ENCODE measurements at places on chromosomes 2 and 18.

- DNase-seq, result no peak
These were observed 165.8 kb upstream of the TCF4 start for GRCh38 chr18:55753643-55754263.

- peak; percentile 34 for DNase-seq
These were observed 32.0 kb downstream of the MERTK start for GRCh38 chr2:111930409-111930808.

DNA sequence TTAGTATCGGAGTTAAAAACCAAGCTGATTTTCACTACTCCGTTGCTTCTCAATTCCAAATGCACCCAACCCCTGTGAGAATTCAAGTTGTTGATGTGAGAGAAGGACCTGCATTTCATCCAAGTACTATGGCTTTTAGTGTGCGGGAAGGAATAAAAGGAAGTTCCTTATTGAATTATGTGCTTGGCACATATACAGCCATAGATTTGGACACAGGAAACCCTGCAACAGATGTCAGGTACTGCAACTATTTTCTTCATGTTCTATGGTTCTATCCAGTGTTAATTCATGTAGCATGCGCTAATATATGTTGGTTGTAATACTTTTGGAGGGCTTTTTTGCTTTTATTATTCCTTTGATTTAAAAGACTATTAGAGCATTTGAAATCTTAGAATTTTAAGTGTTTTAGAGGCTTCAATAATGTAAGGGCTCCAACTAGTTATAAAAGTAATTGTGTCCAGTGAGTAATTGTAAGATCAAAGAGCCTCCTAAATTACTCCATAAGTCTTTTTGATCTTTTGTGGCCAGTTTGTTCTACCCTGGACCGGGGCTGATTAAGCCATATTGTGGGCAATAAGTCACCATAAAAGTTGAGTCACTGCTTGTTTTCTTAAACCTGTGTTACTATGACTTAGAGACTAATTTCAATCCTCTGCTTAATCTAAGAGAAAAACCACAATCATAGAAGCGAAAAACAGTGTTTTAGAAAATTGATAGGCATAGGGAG lies 22.9 kb downstream of the DSG4 start:
- DNase-seq, result no peak

DNA sequence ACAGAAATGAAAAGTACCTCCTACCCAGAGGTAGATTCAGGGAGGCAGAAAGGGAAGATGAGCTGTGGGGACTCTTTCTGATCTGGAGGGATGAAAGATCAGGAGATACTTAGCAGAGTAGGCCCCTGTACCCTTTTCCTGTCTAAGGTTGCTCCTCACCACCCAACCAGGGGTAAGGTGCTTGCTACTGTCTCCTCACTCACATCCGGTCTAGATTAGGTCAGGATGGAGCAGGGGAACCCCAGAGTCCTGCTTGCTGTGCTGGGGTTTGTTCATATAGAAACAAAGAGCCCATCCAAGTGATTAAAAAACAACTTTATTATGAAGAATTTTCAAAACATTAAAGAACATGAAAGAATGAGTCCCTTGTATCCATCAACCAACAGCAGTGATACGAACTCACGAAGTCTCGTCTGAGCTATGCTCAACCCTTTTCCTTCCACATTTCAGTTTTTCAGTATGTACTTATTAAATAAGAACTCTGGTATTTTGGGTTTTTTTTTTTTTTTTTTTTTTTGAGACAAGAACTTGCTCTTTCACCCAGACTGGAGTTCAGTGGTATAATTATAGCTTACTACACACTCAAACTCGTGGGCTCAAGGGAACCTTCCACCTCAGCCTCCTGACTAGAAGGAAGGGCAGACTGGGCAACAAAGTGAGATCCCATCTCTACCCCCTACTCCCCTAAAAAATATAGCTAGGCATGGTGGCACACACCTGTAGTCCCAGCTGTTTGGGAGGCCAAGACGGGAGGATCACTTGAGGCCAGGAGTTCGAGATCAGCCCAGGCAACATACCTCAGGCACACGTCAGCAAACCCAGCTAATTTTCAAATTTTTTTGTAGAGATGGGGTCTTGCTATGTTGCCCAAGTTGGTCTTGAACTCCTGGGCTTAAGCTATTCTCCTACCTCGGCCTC lies 28.5 kb upstream of the MCFD2 start:
- peak; percentile 91 for DNase-seq

GRCh38 chr18:9775178-9775577 lies 67.1 kb downstream of the RAB31 start:
- DNase-seq, result no peak

GRCh38 chr2:44731505-44731904 lies 210.0 kb upstream of the SIX3 start:
- peak; percentile 14 for DNase-seq

DNA sequence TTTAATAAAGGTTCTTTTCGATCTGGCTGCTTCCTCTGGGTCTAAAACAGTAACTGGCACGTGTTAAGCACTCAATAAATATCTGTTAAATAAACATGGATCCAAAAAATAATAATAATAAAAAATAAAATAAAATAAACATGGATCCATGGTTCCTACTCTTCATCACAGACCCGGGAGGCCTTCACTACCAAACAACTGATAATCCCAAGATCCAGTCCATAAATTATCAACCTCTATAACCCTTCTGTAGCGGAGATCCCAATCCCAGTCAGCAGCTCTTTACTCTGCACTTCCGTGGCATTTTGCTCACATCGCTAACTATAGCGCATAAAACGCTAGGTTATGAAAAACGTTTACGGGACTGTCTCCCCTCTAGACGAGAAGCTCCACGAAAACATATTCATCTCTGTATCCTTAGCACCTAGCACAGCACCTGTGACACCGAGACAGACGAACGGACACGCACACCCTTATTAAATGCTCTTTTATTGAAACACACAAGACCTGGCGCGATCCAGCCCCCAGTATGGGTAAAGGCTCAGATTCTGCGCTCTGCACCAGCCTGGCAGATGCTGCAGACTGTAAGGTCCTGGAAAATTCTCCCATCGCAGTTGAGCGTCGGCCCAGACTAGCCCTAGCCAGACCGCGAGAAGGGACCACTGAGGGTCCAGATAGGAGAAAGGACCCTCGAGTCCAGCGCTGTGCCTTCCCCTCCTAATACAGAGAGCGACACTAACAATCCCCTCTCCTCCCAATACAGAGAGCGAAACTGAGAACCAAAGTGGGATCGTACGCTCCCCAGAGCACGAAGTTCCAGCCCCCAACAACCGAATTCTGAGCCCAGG lies 770 bp downstream of the NBAS start:
- DNase-seq, result peak; percentile 11

DNA sequence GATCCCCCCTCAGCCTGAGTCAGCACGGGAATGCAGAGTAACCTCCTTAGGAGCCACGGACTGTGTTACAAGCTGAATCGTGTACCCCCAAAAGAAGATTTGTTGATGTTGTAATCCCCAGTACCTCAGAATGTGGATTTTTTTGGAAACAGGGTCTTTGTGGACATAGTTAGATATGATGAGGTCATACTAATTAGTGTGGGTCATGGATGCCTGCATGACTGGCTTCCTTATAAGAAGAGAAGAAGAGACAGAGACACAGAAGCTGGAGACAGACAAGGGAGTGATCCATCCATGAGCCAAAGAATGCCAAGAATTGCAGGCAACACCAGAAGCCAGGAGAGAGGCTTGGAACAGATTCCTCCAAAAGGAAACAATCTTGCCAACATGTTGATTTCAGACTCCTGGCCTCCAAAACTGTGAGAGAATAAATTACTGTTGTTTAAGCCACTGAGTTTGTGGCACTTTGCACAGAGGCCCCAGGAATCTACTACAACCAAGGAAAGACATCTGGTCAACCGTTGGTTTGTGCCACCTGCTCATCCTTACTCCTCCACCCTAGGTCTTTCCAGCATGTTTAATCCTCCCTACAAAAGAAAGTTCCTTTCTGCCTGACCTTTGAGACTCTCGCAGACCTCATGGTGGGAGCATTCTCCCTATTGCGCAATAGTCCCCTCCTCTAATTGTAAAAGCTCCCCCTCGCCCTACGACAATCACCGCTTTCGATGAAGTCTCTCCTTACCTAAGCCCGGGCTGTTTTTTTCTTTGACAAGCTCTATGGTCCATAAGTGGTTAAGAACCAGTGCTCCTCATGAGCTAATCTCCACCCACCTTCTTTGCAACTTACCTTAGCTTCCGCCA lies 91.6 kb downstream of the DNER start:
- no peak for DNase-seq

- DNase-seq, result no peak
These were observed 1.4 kb upstream of the IDH1 start for GRCh38 chr2:208256192-208256782.

DNA sequence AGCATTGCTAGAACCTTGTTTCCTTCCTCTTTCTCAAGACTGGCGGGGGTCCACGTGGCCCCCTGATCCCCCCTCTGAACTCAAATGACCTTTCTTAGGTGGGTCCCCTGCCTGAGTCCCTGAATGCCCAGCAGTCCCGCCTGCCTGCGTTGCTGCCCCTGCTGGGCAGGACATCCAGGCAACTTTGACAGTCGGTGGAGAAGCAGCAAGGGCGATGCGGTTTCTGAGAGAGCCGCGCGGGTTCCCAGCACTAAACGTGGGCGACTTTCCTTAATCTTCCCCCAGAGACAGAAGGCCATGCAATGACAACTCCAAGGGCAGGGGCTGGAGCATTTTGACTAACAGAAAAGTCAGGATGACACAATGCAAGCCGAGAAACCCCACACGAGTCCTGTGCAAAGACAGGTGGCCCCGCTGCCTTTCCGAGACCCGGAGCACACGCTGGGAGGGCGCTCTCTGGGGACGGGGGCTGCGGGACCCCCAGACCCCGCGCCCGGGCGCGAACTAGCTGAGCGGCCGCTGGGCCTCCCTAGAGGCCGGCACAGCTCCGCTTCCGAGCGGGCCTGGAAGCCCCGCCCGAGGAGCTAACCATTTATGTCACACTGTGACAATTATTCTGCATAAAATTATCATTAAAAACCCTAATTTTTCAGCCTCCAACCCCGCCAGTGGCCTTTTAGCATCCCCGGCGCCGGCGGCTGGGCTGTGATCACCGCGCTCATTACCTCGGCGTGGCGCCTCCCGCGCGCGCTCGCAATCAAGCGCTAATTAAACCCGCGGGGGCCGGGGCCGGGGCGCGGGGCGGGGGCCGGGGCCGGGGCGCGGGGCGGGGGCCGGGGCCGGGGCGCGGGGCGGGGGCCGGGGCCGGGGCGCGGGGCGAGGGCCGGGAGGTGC lies 27.4 kb downstream of the ASB18 start:
- DNase-seq, result no peak

DNA sequence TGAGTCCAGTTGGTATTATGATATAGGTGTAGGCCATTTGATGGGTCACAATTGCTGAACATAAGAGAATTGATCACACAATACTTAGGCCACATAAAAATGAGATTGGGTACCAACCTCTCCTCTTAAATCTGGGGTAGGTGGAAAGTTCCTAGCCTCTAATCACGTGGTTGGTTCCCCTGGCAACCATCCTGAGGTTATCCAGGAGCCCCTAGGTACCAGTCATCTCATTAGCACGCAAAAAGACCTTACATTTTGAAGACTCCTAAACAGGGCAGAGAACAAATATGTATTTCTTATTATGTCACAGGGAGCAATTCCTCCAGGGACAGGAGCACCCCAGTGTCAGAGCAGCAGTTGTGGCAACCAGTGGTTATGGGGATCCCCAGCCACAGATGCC lies 12.7 kb upstream of the SELENOI start:
- DNase-seq, result no peak

DNA sequence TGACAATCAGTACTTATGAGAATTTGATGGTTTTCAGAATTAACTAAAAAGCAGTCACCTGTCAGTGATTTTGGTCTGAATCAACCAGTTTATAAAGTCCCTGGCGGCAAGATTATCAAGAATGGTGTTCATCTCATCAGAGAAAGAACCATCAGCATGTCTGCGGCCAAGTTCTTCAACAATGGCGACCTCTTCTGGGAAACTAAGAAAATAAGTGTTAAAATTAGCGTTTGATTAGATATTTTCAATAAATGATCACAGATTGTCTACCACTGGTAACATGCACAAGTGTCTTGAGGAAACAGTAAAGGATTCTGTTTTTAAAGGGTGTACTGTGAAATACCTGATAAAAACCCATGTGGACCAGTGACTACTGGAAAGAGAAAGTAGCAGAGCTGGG lies 8.1 kb downstream of the GCG start:
- no peak for DNase-seq

DNA sequence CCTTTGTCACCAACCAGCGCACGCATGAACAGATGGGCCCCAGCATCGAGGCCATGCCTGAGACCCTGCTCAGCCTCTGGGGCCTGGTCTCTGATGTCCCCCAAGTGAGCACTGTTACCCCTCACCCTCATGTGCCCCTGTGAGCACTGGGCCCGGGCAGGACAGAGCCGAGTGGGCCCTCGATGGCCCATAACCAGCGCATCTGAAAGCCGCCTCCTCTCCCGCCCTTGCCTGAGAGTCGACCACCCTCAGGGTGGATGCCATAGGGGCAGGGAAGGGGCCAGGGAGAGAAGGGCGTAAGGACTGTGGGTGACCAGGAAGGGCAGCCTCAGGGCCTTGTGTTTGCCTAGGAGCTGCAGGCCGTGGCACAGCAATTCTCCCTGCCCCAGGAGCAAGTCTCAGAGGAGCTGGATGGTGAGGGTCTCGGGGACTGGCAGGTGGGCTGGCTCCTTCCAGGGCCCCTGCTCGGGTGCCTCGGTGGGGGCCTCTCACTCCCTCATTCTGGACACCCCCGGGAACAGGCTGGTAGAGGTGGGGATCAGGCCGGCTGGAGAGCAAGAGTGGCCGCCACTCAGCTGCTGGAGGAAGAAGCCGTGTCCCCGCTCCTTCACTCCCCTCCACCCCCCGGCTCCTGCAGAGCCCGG lies 2.1 kb downstream of the PROM2 start:
- DNase-seq, result no peak

GRCh38 chr18:44458777-44459176 lies 221.9 kb upstream of the SETBP1 start:
- no peak for DNase-seq

DNA sequence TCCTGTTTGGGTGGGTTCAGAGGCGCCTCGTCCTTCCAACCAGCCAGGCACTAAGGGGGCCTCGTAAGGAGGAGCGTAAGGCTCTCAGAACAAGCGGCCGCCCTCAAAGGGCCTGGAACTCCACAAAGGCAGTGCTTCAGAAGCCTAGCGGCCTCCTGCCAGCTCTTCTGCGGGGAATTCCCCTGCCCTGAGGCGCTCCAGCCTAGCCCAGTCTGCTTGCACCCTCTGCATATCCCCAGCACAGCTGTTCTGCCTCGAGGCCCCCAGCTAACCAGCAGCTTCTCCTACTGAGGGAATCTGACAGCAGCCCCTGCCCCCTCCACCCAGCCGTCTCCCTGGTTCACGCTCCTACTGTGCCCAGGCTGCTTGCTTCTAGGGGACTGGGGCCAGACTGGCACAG lies 265.9 kb downstream of the TFCP2L1 start:
- DNase-seq, result no peak

GRCh38 chr2:53438692-53439091 lies 328.9 kb upstream of the CHAC2 start:
- no peak for DNase-seq

DNA sequence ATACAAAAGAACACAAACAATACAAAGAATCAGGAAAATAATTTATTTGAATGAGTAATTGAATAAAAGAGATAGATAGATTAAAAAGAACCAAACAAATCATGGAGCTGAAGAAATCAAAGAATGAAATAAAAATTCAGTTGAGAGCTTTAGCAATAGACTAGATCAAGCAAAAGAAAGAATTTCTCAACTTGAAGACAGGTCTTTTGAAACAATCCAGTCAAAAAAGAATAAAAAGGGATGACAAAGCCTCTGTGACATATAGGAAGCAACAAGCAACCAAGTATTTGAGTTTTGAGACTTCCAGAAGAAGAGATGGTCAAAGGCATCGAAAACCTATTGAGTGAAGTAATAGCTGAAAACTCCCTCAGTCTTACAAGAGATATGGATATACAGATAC lies 108.8 kb downstream of the FAM117B start:
- no peak for DNase-seq
